A549 treated with GW870086 at 1 μM for 4 hours (cell line): ENCODE measurements at places on chromosomes 16 and 17. TPM values are rescaled to one million over a fixed set of nuclear protein-coding genes. Genes with fewer than 3 reads are reported as not detected.

CCT6B gene
- 0.80 to 1.9 TPM (median 1.8 TPM) in 5 replicates for total RNA-seq

REXO5 gene
- total RNA-seq: 3.8 to 5.4 TPM (median 4.5 TPM) in 5 replicates

OR2C1 gene
- not detected in 5 replicates for total RNA-seq

ZNF48 gene
- 11.2 to 15.5 TPM (median 12.8 TPM) in 5 replicates for total RNA-seq

ERAL1 gene
- 73.5 to 91.3 TPM (median 88.3 TPM) in 5 replicates for total RNA-seq

SMPD3 gene
- 0.07 to 0.29 TPM (median 0.08 TPM) in 5 replicates for total RNA-seq
